ENCODE measurements at places on chromosomes 6 and 20.

GRCh38 chr20:34543463-34544056 lies 15.0 kb upstream of the MAP1LC3A start:
- DNase-seq = no peak

DNA sequence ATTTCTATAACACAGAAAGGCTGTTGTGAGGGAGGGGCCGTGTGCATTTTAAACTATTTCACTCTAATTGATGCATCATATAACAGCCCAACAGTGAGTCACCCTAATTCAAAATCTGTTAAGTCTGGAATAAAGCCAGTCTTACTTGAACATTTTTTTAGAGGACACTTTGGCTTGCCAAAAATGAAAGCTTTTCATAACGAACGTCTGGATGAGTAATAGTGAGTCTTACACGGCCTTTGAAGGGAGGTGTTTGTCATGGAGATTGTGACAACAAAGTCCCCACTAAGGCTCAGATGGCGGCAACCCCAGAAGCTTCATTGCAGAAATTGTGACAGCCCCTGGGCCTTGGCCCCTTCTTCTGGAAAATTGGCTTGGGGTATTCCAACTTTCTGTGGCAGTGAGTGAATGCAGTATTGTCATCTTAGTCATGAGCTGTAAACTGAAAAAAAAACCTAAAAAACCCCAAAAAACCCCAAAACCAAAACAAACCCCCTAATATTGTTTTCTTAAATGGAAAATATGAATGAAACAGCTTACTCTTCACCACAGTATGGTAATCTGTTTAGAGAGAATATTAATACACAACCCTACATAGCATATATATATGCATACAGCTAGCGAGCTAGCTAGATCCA lies 92.6 kb upstream of the CLDN20 start:
- DNase-seq = no peak

DNA sequence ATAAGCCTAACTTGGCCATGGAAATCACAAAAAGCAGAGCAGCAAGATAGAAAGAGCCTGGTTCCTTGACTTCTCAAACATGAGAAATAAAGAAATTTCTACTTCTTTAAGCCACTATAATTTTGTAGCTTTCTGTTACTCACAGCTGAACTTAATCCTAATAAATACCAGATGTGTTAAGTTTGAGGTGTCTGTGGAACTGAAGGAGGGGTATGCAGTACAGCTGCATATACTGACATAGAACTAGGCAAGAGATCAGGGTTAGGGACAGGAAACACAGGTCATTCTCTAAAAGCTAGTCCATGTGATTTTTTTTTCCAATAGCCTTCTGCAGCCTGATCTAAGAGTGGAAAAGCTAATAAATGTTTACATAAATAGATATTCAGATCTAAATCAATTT lies 123.9 kb downstream of the COL12A1 start:
- DNase-seq = no peak

- no peak for DNase-seq
These were observed 12.4 kb downstream of the DAAM2 start for GRCh38 chr6:39804466-39805065.

GRCh38 chr6:99318566-99318965 lies 30.9 kb downstream of the FAXC start:
- no peak for DNase-seq

DNA sequence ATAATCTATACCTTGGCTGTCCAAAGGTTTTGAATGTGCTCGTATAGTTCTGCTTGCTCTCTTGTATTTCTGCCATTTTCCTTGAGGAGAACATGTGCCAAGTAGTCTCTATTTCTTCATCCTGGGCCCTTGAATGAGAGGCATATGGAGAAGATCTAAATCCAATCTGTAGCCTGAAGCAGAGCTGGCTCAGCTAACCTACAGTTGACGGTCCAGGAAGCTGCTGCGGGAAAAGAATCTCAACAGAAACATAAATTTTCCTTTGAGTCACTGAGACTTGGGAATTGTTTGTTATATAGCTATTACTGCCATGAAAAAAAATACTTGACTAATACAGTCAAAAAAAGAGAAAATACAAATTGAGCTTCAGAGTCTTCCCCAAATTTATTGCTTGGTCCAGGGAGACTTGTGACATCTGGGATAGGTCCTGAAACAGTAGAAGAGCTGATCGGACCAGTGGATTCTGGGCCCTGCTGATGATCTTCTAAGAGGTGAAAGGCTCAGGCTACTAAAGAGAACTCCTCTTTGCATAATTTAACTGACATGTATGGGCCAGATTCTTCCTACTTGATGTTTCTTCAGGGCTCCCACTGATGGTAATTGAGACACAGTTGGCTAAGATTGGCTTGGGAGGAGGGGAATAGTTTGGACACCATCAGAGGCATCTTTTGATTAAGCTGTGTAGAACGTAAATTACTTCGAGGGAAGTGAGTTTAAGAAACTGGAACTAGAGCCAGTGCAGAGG lies 29.9 kb upstream of the PLCB4 start:
- DNase-seq = no peak

GRCh38 chr6:3355358-3356055 lies 96.8 kb downstream of the PSMG4 start:
- DNase-seq = no peak

DNA sequence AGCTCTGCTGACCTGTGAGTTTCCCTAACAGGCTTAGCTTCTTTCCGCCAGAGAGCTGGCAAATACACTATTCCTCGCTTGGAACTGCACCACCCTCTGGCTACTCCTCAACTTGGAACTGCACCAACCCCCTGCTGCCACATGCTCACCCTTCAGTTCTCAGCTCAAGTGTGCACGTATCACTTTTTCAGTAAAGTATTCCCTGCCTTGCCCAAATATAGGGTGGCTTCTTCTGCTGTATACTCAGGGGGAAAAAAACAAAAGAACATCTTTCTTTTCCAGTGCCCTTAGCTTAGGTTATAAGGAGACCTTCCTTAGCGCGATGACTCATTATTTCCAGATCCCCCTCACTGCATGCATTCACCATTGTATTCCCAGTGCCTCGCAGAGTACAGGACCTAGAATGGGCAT lies 21.2 kb downstream of the GNAS-AS1 start:
- no peak for DNase-seq

DNA sequence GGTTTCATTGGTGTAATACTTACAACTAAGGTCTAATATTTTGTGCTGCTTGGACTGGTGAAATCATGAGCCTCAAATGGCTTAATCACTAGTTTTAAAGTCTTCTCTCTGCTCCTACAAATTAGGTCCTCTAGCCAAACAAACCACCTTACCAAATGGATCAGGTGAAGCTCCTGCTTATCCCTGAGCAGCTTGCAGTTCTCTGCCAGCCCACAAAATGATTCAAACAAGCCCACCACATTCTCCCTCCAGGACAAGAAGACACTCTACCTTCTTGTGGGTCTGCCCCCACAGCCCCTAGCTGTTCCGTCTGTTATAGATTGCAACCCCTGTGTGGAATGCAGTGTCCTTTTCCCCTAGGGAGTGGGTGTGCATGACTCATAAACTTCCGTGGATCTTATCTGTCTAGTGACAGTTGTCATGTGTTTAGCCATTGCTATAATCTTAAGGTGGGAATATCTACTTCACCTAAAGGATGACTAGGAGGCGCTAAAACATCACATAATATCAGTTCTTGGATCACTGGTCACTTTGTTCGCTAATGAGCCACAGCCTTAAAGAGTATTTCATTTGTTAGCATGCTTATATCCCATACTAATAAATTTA lies 940.5 kb upstream of the MANEA start:
- DNase-seq = no peak
